HCT116 (cell line): ENCODE measurements at places on chromosomes 4 and X.

- peak; percentile 60 for DNase-seq
Observed at GRCh38 chrX:1661048-1661921, 46.4 kb downstream of the ASMT start.

GRCh38 chr4:95114521-95114920, 356.8 kb downstream of the BMPR1B start:
- DNase-seq, result no peak

DNA sequence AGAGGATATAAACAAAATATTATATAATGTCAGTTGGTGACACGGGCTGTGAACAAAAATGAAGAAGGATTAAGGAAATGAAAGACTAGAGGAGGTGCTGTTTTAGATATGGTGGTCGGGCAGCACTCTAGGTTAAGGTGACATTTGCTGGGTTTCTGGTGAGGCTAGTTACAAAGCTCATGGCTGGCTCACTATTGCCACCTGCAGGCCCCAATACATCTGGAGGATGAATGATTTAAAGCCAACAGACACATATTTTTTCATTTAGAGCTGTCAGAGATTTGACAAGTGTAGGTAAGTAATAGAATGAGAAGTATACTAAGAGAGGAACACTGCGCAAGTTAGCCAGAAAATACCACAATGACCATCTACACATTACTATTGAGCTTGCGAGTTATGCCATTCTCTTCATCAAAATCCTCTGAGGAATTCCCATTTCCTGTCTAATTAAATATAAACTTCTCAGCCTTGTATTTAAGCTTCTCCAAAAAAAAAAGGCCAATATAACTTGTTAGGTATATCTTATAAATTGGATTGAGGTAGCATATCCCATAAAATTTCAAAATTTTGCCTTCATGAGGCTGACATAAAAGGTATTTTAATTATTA, 6.4 kb upstream of the FGG start:
- DNase-seq, result peak; percentile 51

DNA sequence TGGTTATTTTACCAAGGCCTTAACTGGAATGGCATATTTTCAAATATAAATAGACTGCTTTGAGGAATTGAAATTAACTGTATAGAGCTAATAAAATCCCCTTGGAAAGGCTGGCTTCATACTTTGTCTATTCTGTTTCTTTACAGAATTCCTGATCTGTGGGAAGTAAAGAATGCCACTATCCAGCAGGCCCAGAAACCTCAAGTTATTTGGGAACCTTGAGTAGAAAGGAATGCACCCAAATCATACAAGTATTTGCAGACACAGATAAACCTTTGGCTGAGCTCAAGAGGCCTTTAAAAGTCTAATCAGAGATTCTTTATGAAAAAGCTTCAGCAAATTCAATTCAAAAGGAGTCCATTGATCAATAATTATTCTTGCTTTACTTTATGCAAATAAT, 975.7 kb upstream of the PABPC4L start:
- DNase-seq, result no peak

DNA sequence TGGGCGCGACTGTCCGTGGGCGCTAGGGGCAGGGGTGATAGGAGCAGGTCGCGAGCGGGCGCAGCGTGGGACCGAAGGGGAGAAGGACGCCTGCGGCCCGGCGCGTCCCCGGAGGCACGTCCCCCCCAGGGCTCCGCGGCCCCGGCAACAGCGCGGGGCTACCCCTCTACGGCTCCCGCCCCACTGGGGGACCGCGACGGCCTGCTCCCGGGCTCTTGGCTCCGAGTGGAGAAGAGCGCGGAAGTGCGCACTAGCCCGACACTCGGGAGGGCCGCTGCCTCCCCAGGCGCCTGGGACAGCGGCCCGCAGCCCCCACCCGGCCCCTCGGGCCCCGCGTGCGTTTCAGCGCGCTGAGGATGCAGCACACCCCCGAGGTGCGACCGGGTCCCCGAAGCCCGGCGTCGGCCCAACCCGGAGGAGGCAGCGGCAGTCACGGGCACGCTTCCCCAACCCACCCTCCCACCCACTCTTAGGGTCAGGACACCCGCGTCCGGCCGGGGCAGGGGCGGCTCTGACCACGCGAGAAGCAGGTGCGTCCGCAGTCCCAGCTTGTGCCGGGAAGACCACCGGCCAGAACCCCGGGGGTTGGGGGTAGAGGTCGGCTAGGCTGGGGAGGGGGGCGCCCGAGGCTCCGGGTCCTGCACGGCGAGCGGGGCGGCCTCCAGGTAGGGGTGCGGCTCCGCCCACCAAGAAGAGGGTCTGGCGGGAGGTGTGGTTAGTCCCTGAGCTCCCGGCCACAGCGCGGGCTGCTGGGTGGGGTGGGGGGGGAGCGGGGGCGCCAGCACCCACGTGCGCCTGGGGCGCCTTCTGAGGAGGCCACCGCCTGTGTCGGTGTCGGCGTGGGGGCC, 18.5 kb upstream of the NAT8L start:
- DNase-seq, result no peak

- no peak for DNase-seq
Observed at GRCh38 chrX:150542846-150543229, 25.6 kb upstream of the MTM1 start.

GRCh38 chrX:108261549-108262203, 170.1 kb downstream of the ATG4A start:
- no peak for DNase-seq

DNA sequence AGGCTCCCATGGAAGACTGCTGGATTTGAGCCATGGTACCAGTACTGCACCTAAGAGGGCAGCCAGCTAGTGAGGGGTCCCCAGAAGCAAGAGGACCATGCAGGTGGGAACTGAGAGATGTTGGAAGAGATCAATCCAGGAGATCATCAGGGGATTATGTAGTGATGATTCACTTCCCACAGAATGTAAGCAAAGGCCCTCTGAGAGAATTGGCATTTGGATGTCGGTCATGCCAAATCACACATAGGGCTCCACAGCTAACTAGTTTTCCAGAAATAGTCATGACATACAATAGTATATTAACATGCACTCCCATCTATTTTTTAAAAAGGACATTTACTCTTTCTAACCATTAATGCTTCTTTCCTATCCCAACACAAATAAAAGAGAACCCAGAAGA, 112.5 kb downstream of the RASGEF1B start:
- no peak for DNase-seq

DNA sequence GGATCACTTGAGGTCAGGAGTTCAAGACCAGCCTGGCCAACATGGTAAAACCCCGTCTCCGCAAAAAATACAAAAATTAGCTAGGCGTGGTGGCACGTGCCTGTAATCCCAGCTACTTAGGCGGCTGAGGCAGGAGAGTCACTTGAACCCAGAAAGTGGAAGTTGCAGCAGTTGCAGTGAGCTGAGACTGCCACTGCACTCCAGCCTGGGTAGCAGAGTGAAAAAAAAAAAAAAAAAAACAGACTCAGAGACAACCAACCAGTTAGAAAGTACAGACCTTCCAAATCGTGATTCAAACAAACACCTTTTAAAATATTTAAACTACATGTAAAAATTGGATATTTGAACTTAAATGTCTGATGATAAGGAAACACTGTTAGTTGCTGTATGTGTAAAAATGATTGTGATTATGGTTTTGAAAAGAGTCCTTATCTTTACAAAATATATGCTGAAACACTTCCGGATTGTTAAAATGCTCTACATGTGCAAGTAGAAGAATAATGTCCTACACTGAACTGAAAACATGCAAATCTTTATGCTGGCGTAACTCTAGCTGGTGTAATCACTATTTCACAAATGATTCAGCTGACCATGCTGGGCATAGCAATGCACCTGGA, 37.8 kb downstream of the SH3KBP1 start:
- DNase-seq, result no peak

- no peak for DNase-seq
Observed at GRCh38 chr4:102850370-102850769, 18.4 kb upstream of the CISD2 start.

DNA sequence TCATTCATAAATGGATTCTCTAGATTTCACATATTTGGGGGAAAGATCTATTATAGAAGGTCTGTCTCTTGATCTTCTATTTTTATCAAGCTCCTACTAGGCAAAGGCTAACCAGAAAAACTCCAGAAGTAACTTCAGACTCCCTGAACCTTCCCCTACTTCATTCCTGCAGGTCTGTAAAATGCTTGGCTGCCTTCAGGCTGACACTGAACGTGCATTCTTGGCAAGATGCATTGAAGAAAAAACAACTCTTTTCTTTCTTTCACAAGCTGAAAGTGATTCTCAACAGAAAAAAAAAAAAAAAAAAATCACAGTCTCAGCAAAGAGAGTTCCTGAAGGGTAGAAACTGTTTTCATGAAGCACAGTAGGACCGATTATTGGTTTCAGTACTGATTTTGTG, 12.7 kb downstream of the OPHN1 start:
- DNase-seq, result no peak

DNA sequence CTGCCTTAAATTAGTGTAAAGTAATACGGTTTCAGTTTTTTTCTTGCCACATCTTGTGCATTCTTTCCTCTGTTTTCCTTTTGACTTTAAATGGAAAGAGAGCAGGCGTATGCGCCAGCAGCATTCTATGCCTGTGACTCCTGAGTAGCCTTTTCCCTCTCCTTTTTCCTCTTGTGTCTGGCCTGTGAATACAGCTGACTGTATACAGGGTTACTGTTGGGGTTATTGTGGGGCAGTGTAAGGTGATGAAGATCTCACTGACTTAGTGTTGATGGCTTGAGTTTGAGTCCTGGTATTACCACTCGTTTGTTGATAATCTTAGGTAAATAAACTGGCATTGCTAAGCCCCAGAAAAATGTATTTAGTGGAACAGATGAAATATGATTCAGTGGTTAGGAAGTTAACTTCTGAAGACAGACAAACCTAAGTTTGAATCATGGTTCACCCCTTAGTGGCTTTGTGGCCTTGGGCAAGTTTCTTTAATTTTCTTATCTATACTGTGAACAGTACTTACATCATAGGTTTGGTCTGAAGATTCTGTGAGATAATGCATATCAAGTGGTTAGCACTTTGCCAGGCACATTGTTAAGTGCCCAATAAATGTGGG, 105.1 kb downstream of the FNIP2 start:
- DNase-seq, result peak; percentile 15
